NCI-H2227 treated with DMSO at 0.1 percent for 48 hours (cell line): ENCODE measurements at places on chromosomes 7 and 10.

GRCh38 chr10:635088-635861 lies 54.2 kb downstream of the DIP2C start:
- DNase-seq: no peak

GRCh38 chr10:22560913-22561239 lies 153.5 kb downstream of the PIP4K2A start:
- peak; percentile 91 for DNase-seq

DNA sequence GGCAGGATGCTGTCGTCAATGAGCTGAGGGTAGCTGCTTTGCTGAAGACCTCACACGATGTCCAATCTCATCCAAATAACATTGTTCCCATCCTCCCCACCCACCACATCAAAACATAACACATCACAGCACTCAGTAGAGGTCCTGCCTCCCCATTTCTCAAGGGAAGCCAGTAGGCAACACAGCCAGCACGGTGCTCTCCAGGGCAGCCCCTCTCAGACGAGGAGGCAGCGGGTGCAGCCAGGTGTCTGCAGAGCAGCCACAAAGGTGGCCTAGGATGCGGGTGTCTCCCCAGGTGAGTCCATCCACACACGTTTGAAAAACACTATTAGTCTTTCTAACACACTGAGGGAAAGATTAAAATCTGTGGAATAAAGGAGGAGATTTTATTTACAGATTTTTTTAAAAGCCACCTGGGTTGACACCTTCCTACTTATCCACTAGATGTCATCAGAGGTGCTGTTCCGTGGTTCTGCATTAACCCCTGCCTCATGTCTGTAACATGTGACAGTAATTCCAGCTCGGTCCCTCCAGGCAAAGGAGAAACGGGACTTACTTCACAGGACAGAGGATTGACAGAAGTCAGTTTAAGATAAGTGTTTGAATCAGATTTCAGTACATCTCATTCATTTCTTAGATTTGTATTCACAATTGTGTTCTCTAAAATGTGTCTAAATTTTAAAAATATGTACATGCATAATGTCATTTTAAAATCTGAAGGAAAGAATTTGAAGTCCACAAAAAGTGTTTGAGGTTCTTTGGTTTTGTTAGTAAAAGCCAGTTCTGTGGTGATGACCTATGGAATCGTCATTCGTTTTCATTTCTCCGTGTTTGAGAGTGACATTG lies 68.0 kb downstream of the LANCL2 start:
- peak; percentile 9 for DNase-seq

GRCh38 chr7:94042381-94042780 lies 38.2 kb upstream of the BET1 start:
- DNase-seq: no peak

- DNase-seq: no peak
Observed at GRCh38 chr10:38038932-38039245, 28.4 kb downstream of the ZNF33A start.

DNA sequence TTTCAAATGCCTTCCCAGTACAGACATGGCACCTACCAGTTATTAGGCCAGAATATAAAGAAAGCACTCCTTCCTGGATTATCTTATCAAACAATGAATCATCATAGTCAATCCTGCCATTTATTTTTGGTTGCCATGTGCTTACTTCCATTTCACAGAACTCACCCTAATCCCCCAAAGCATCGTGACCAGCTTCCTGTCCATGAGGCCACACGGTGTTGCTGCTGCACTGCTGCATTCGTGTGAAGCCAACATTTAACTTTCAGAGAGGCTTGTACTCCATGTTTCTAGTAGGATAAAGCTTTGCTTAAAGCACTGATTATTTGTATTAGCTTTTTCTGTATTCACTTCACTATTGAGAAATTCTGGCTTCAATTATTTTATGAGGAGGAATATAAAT lies 14.4 kb downstream of the COL28A1 start:
- no peak for DNase-seq

- no peak for DNase-seq
Observed at GRCh38 chr7:111438369-111439289, 123.7 kb downstream of the IMMP2L start.
